ENCODE measurements at places on chromosomes 5 and 9. TPM values are rescaled to one million over a fixed set of nuclear protein-coding genes. Genes with fewer than 3 reads are reported as not detected.

PRKACG gene
- total RNA-seq: not detected

- DNase-seq: no peak
Measured at GRCh38 chr5:10330511-10331230, 22.8 kb upstream of the MARCHF6 start.

DNA sequence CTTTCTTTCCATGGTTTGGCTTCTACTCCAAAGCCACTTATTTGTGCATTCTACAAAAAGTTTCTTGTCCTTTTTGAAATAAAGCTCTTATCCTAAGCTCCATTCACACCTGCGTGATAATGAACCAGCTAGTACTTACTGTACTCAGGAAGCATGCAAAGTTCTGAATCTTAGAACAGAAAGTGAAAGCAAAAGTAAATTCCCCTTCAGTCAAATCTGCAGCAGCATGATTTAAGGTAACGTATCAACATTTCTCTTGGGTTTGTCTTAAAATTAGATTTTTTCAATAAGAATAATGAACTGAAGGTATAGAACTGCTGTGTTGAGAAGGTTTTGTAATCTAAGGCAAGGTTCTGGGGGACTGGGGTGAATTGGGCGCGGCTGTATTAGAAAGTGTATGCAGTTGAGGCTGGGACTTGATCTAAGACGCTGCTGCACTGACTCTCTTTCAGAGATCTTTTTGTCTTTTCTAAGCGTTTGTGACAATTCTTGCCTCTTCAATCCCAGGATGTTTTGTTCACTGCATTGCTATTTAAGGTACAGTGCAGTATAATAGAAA is at the start of gene ERAP2:
TSS of gene ERAP2 (plus strand) at position 209 of the 559 bp plus-strand sequence. CDS start 3,186 bp downstream, outside the sequence.
- peak; percentile 79 for DNase-seq

GRCh38 chr5:127001621-127002296 is 28.6 kb downstream of the MARCHF3 start:
- no peak for DNase-seq

- DNase-seq: no peak
Measured at GRCh38 chr9:134595014-134595413, 46.6 kb upstream of the COL5A1 start.

CCDC187 gene
- 0.03 TPM for total RNA-seq

- DNase-seq: no peak
Measured at GRCh38 chr9:124721109-124721906, 49.8 kb downstream of the NR6A1 start.

GRCh38 chr9:1743121-1743960 is 271.8 kb upstream of the SMARCA2 start:
- DNase-seq: no peak

DNA sequence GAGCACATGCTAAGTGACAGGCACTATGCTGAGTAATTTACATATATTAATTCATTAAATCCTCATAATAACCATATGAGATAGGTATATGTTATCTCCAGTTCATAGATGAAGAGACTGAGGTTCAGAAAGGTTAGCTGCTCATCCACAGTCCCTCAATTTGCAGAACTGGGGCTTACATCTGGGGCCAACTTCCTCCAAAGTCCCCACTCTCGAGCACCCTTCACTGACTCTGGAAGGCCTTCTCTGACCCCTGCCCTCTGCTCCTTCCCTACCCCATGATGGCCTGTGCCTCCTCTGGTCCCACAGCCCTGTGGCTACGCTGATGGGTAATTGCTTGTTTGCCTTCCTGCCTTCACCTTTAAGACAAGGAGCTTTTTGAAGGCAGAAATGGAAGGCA is 71.6 kb downstream of the C5orf15 start:
- no peak for DNase-seq

DNA sequence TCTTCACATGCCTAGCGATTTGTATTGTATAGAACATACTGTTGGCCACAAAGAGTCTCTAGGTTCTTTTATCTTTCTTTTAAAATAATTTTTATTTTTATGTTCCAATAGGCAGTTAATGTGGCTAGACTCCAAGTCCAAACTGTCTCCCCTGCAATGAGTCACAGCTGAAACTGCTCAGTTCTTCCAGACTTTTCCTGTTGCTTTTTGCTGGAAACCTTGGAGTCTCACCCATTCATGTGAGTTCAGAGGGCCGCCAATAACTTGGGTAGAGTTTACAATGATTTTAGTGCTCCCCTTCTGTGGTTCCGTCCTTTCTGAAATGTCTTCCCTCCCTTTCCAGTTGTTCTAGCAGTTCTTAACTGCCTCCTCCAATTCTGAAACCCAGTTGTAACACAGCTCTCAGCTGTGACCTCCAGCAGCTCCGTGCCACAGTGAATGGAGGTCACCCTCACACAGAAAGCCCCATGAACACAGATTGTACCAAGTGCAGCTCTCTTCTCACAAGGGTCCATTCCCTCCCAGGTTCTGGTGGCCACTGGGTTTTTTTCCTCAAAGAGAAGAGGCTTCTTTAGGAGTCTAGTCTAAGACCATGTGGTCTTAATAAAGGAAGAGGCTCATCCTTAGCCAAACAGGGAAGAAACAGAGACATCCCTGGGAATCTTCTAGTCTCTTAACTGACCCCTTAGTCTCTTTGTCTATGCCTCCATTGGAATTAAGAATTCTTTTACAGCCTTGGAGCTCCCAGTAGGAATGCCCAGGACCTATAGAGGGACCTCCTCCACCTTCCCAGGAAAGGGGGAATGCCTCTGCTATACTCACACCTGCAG is 198.5 kb downstream of the SPOCK1 start:
- no peak for DNase-seq

Measured in CD8-positive, alpha-beta T cell (primary cell).